ENCODE measurements at places on chromosomes 4 and X.

DNA sequence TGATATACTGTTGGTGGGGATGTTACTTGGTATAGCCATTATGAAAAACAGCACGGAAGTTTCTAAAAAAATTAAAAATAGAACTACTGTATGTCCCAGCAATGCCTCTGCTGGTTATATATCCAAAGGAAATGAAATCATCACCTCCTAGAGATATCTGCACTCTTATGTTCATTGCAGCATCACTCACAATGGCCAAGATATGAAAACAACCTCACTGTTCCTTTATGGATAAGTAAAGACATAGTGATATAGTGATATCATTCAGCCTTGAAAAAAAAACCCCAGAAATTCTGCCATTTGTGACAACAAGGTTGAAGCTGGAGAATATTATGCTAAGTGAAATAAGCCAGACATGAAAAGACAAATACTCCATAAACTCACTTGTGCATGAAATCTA is 543.8 kb upstream of the SLIT2 start:
- no peak for DNase-seq

DNA sequence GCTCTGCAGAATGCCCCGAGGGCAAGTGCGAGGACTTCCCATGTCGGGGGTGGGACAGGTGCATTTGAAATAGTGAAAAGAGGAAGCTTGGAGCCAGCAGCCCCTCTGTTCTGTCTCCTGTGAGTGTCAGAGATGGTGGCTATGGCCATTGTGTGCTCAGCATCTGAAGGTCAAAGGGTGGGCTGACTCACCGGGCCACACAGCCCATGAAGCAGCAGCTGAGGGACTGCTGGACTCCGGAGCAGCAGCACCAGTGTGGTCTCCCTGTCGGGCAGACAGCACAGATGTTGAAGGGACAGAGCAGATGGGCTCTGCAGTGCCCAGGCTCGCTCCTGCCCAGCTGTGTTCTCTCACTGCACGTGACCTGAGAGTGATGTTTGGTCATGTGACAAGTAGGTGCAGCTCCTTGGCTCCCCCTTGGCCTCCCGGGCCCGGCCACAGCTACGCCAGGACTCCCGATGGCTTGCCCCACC is 53.5 kb downstream of the TBC1D14 start:
- no peak for DNase-seq

DNA sequence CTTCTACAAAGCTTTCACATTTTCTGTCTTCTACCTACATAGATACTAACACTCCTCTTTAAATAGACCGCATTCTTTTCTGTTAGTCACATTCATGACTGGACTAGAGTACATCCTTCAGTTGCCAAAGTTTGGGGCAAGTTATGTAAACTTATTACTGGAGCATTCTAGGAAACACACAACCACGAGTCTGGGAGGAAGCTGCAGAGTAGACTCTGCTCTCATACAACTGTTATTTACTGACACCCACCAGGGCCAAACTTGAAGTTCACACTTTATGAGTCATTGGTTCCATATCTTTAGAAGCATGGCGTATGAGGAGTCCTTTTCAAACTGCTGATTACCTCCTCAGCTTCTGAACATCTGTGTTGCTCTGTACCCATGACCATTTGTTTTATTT is 87.0 kb downstream of the RNF150 start:
- peak; percentile 59 for DNase-seq

DNA sequence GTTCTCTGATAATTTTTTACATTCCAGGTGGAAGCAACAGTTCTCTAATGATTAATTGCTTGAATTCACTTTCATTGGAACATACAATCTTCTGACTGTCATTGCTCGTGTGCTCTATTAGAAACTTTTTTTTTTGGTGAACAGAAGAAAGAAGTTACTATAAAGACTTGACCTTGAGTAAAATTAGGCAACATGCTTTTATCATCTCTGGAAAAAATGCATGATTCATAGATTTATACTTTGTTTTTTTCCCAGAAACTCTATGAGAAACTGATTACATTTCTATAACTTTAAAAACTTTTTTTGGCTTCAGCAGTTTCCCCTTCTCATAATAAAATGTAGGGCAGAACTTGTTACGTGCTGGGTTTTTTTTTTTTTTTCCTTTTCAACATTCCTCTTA is 167.6 kb downstream of the ARHGAP10 start:
- no peak for DNase-seq

DNA sequence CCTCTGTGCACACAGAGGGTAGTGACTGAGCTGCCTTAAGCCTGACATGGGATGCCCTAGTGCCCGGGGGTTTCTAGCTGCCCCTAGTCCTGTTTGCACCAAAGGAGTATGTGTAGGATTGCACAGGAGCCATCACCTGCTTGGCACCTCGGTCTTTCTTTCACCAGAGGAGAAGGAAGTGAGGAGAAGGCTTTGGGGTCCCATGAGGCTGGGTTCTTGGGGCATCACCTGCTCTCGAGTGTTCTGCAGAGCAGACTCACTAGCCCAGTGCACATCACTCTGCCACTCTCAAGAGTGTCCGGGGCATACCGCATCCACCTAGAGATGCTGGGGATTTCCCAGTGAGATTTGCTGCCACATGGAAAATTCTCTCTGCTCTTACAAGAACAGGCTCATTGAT is 40.5 kb upstream of the GPR78 start:
- DNase-seq = no peak

- DNase-seq = no peak
Observed at GRCh38 chrX:119340606-119341205, 58.4 kb upstream of the SLC25A43 start.

- no peak for DNase-seq
Observed at GRCh38 chrX:40224658-40225057, 126.9 kb upstream of the BCOR start.

DNA sequence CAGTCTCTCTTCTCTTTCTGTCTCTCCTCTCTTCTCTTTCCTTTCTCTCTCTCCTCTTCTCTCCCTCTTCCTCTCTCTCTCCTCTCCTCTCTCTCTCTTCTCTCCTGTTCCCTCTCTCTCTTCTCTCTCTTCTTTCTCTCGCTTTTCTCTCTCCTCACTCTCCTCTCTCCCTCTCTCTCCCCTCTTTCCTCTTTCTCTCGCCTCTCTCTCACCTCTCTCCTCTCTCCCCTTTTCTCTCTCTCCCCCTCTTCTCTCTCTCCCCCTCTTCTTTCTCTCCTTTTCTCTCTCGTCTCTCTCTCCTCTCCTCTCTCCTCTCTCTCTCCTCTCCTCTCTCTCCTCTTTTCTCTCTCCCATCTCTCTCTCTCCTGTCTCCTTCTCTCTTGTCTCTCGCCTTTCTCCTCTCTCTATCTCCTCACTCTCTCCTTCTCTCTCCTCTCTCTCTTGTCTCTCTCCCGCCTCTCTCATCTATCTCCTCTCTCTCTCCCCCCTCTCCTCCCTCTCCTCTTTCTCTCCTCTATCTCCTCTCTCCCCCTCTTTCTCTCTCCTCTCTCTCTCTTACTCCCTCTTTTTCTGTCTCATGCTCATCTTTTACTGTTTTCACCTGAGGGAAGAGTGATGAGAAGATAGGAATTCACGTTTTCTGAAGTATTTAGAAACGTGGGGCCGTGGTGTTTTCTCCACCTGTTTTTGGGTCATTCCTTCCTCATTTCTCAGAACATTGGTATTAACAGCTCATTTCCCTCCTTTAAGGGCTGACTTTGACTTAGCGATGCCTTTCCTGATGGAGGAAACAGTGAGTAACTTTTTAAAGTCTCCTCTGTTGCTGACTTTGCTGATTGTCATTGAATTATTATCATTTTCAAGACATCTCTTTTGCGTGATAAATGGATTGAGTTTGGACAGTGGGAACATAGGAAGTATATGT is 80.6 kb upstream of the CD99 start:
- DNase-seq = no peak

DNA sequence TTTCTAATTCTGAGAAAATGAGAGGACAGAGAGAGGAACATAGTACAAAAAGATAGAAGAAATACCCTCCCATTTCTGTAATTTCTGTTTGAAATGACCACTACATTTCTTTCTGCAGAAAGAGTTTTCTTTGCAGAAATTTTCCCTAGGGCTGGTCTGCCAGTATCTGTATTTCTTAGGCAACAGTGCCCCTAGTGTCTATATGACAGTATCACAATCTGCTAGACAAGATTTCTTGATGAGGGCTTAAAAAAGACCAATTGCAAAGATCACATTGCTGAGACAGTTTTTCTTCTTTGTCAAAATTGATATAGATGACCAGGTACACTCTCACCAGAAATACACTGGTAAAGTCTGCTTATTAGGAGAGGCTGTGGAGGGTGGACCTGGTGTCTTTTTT is 81.0 kb upstream of the ZDHHC15 start:
- peak; percentile 7 for DNase-seq

GRCh38 chr4:59837751-59838150 is 1362.4 kb upstream of the ADGRL3 start:
- DNase-seq = no peak

DNA sequence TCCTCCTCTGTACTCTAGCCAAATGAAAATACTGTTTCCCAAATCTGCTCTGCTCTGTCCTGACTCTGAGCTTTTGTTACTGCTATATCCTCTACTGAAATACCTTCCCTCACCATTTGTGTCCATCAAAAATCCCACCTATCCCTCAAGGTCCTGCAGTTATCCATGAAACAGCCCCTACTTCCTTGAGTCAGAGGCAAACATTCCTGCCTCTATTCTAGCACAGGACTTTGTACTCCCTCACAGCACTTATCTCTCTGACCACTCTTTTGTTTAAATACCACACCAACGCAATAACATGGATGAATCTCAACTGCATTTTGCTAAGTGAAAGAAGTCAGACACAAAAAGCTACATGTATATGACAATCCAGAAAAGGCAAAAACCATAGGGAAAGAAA is 10.5 kb upstream of the RNF128 start:
- no peak for DNase-seq

GRCh38 chrX:18290200-18290599 is 64.3 kb downstream of the SCML2 start:
- DNase-seq = no peak

- DNase-seq = no peak
Observed at GRCh38 chr4:78032446-78032845, 24.7 kb upstream of the FRAS1 start.

DNA sequence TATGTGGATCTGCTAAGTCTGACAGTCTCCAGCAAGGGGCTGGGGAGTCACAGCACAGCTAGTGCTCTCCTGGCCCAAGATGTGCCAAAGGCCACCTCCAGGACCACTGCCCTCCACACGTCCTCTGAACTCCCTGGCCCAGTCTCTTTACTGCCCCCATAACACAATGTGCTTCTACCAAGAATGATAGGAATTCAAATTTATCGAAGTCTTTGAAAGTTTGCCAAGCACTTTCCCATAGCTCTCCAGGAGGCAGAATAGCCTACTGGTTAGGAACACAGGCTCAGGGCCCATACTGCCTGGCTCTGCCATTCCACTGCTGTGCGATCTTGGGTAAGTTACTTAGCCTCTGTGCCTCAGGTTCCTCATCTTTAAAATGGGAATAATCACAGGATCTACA is 86.7 kb downstream of the NHSL2 start:
- DNase-seq = no peak

- no peak for DNase-seq
Observed at GRCh38 chrX:130184857-130185256, 13.1 kb downstream of the RAB33A start.

DNA sequence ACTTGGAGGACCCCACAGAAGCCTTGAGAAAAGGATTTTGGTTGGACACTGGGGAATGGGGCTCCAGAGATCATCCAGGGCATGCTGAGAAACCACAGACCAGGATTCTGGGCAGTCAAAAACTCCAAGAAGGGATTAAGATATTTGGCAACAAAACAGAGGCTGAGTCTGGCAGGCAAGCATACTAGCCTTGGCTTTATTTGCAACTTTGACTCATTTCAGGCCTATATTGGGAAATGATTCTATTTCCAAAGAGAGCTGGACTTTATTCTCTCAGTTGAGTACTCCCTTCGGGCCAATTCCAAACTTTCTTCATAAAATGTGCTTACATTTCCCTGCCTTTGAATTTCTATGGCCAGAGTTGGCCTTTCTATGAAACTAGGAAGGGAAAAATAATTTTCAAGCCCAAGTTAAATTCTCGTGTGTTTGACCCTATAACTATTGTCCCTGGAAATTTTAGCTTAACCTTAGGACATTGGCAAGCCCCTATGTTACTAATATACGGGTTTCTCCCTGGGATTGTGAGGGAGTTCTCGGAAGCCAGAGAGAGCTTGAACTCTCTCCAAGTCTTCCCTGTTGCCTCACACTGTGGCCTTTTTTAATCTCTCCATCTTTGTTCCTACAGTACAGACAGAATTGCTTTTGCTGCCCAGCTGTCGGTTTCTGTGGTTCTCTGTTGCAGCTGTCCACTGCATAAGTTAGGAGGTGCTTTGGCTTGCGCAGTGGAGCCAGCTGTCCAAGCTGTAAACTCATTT is 112.6 kb upstream of the FAM9A start:
- no peak for DNase-seq

GRCh38 chrX:143500751-143501150 is 16.5 kb downstream of the SPANXN3 start:
- no peak for DNase-seq

- no peak for DNase-seq
Observed at GRCh38 chr4:87865288-87865687, 32.5 kb downstream of the MEPE start.

GRCh38 chrX:110188701-110189558 is 129.0 kb downstream of the AMMECR1 start:
- no peak for DNase-seq

DNA sequence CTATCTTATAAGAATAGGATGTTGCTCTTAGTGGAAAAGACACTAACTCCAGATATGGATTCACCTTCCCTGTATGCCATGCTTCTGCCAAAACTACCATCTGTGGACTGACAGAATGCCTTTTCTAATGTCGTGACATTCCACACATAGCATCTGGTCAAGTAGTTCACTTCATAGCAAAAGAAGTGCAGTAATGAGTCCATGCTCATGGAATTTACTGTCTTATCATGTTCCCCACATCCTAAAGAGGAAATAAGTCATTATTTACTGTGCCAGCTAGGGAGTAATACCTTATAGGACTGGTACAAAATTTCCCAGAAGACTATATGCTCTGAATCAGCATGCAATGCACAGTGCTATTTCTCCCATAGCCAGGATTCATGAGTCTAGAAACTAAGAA is 562.4 kb downstream of the TLL1 start:
- DNase-seq = peak; percentile 37

DNA sequence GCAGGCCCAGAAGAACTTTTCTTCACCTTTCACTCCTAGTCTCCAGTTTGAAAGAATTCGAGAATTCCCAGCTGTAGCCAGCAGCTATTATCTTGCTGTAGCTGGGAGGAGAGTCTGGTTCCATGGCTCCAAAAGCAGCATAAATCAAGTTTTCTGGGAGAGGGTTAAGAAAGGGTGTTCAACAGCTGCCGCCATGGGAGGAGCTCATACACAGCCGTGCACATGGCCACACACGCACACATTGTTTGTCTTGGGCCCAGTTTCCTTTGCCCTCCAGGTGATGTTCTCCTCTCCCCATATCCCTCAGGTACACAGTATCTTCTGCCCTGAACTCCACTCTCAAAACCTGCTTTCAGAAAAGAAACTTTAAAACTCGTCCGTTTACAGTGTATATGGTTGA is 4.1 kb upstream of the GPC3 start:
- DNase-seq = no peak

DNA sequence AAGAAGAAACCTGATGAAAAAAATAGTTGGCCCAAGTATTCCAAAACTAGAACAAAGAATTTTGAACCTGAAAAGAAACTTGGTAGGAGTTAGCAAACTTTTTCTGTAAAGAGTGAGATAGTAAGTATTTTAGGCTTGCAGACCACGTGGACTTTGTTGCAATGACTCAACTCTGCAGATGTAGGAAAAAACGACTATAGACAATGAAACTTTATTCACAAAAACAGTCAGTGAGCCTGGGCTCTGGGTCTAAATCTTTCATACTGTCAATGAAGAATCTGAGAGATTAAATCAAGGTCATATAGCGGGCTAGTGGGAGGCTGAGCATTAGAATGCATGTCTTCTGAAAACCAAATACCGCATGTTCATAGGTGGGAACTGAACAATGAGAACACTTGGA is 23.0 kb downstream of the SH3D19 start:
- no peak for DNase-seq

All from RWPE1 (cell line).